PC-9 (cell line): ENCODE measurements at places on chromosomes 4 and X.

DNA sequence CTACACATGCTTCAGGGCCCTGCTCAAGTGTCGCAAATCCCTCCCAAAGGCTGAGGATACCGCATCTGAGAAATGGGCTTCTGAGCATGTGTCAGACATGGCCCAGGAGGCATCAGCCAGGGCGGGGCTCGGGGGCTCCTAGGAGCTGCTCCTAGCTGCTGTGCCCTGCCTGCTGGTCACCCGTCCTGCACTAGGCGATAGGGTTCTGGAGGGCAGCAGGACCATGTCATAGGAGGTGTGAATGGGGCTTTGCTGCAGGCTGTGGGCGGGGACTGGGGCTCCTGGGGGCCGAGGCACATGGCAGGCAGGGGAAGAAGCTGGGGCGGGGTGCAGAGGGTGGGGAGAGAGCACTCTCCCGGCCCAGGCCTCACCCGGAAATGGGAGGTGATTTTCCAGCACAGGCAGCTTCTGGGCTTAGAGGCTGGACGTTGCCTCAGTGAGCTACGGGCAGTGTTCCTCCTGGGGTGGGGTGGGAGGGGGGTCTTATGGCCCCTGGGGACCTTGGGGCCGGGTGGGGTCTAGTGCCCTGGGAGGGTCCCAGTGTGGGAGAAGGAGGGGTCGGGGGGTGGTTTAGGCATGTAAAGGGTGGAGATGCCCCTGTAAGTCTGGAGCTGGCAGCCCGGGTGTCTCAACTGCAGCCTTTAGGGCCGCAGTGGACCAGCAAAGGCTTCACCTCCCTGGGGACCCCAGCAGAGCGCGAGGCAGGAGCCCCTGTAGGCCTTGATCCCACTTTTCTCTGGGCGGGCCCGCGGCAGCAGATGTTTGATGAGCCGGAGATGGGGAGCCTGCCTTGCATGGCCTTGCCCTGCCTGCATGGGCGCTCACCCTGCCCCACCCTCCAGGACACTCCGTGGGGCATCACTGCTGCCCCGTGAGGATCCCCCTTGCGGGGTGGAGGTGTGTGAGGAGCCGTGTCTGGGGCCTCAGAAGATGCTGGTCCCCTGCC, 98.6 kb upstream of the LRPAP1 start:
- DNase-seq: no peak

GRCh38 chr4:65592089-65592488, 78.2 kb downstream of the EPHA5 start:
- DNase-seq: no peak

DNA sequence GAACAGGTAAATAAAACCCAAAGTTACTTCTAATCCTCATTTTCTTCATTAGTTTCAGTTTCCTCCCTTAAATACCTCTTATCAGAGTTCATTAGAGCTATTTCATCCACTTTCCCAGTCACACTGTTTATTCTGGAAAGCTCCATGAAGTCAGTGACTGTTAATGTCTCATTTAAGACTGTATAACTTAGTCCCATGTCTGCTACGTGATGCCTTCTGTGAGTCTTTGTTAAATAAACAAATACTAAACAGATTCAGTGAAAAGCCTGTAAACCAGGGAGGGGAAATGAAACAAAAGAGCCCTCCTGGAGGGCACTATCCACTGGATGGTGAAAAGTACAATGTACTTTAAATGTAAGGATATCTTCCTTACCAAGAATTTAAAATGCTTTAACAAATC, 24.7 kb downstream of the ACE2 start:
- DNase-seq: no peak

GRCh38 chrX:138011468-138011867, 445.5 kb downstream of the ZIC3 start:
- DNase-seq: no peak

DNA sequence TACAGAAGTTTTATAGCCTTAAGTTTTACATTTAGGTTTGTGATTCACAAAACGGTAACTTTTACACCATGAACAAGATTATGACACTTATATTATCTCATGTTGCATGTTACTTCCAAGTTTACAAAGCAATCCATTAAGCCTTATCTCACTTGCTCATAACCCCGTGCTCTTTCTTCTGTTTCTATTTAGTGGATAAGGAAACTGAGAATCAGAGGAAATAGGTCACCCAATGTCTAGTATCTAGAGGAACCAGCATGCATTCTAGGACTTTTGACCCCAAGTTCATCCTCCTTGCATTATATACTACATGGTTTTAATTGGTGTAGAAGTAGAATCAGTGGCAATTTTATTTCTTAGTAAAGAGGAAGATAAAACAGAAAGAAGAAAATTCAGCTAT, 67.0 kb upstream of the ANXA3 start:
- no peak for DNase-seq

DNA sequence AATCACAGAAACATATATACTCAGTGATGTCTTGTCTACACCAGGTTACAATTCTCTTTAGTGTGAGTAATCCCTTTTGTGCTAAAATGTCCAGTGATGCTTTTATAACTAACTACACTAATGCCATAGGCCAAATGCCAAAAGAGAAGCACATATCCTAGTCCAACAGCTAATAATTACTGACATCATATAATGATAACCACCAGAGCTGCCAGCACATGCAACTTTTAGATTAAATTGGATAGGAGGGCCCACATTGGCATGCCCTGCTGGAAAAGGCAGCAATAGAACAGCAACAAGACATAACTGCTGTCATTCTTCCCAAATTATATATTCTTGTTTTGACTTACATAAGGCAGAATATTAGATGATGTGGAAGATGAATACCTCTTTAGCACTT, 238.8 kb downstream of the KCNIP4 start:
- no peak for DNase-seq

DNA sequence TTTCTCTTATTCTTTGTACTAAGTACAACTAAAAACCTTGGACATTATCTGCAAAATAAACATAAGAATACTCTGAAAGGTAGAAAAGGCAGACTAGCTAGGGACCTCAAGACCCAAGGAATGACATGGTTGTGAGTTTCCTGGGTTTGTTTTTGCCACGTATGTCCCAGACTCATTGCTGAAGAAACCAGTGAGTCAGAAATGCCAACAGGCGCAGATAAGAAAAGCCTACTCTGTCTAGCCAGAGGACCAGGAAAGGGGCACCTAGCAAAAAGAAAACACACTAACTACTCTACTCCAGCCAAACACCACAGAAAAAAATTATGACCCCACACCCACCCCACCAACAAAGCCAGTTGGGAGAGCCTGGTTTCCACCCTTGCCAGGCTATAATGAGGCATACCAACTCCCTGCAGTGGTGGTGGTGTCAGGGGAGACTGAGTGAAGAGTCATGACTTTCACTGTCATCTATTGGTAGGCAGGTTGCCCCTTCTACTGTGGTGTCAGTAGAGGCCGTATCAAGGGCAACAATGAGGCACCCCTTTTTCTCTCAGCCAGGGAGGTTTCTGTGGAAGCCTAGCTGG, 10.9 kb downstream of the MTMR1 start:
- DNase-seq: no peak

- no peak for DNase-seq
Measured at GRCh38 chrX:39705290-39705689, 392.5 kb downstream of the BCOR start.

DNA sequence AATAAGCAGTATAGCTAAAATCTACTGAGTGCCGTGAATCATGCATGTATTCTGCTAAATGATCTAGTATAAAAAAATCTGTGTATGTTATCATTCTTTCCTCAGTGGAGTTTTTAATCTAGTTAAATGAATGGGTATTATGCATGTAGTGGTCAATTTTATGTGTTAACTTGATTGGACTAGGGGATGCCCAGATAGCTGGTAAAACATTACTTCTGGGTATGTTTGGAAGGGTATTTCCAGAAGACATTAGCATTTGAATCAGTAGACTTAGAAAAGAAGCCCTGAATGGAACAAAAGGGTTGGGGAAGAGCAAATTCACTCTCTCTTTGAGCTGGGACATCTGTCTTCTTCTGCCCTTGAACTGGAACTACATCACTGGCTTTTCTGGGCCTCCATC, 34.5 kb upstream of the SPRY1 start:
- DNase-seq: no peak

GRCh38 chrX:38561951-38562719, 793 bp downstream of the TSPAN7 start:
- no peak for DNase-seq

DNA sequence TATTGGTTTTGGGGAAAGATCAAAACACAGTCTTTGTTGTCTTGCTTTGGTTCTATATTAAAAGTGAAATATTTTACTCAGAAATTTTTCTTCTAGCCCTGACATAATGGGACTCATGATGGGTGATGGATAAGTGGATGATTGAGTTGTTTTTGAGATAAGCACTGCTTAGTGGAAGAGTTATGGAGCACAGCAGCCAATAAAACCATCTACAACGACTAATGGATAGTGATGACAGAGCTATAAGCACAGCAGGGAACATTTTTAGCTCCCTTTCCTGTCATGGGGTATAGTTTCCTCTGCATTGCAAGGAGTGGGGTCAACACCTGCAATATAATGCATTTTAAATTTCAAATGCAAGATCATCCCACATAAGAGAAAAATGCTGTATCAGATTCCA, 812.4 kb downstream of the STPG2 start:
- no peak for DNase-seq

DNA sequence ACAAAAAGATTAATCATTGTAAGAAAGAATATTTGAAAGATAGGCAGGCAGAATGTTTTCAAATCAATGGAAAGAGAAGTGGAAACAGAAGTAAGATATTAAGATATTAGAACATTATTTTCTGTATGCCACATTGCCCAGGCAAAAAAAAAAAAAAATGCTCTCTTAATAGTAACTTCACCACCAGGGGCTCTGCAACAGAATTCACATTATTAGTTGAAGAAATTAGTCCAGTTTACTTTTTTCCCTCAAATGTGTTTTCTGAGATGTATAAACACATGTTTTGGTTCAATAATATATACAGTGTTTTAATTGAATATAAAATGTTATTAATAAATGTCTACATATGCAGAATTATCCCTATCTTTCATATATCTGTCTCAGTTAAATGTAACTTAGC, 78.0 kb upstream of the ADAD1 start:
- DNase-seq: no peak

DNA sequence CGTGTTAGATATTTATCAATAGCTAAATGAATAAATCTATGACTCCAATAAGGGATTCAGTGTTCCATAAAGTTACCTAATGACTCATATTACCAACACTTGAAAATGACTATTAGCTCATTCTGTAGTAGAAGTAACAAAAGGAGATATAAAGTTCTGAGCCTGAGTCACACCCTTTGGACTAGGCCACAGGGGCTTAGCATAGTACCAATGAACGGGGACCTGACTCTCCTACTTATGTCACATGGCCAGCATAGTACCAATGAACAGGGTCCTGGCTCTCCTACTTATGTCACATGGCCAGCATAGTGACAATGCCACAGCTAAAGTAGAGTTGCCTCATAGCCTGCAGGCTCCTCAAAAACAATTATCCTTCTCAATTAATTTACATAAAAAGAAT, 43.7 kb downstream of the MAGEB16 start:
- DNase-seq: no peak

DNA sequence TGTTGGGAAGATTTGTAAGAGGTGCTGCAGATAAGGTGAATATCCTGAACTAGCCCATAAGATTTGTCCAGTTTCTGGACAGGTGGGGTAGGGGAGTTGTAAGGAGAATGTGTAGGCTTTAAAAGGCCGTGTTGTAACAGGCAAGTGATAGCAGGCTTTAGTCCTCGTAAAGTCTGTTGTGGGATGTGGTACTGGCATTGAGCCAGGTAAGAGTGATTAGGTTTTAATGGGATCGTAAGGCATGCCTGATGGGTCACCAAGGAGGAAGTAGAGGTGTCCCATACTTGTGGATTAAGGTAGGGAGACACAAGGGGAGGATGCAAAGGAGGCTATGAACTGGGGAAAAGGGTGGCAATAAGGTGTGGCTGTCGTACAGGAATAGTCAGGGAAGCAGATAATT, 256.9 kb upstream of the DKK2 start:
- DNase-seq: no peak

- DNase-seq: no peak
Measured at GRCh38 chr4:101850698-101851097, 60.2 kb downstream of the BANK1 start.

GRCh38 chr4:172546782-172547181, 621.8 kb upstream of the GALNT7 start:
- no peak for DNase-seq

- DNase-seq: no peak
Measured at GRCh38 chrX:16039363-16039762, 84.0 kb upstream of the GRPR start.

GRCh38 chr4:5374592-5374991, 323.3 kb downstream of the STK32B start:
- no peak for DNase-seq

- no peak for DNase-seq
Measured at GRCh38 chrX:50726296-50726695, 87.7 kb downstream of the SHROOM4 start.

DNA sequence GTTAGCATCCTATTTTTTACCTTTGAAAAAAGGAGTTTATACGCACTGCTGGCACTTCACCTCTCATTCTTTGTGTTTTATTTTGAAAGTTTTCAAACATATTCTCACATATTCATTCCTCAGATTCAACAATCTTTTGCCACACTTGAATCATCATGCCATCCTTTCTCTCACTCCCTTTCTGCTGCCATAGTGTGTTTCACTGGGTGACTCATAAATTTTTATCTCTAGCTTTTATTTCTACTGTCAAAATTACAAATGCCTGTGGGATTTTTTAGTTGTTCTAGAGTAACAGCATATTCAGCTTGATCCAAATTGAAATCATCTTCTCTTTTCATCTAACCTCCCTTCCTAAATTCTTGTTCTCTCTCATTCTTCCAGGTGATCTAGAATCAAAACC, 28.0 kb downstream of the MFSD8 start:
- no peak for DNase-seq

GRCh38 chr4:176376032-176376614, 56.4 kb downstream of the SPCS3 start:
- no peak for DNase-seq

GRCh38 chr4:115152081-115152480, 38.7 kb upstream of the NDST4 start:
- DNase-seq: no peak

GRCh38 chr4:123406872-123407271, 10.3 kb downstream of the SPRY1 start:
- no peak for DNase-seq

- DNase-seq: peak; percentile 32
Measured at GRCh38 chrX:41912923-41913322, 10.4 kb downstream of the CASK start.

GRCh38 chrX:15150586-15150985, 119.3 kb downstream of the ASB9 start:
- no peak for DNase-seq

GRCh38 chr4:87081826-87082225, 138.6 kb downstream of the KLHL8 start:
- no peak for DNase-seq

DNA sequence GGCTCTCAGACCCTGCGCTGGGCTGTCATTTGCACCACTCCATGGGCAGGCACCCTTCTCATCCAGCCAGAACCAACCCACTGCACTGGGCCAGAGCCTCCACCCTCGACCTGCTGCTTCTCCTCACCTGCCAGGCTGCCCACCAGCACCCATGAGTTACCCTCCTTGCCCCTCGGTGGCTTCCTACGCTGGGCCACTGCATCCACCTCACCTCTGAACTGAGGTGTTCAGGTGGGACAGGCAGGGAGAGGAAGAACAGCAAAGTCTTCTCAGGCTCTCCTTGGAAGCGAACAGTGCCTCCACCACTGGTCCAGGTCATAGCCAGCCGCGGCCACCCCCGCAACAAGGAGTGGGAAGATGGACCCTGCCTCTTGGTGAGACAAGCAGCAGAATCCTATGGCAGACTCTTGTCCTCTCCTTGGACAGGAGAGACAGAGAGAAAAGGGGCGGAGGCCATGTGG, 32.4 kb upstream of the HMX1 start:
- no peak for DNase-seq

- no peak for DNase-seq
Measured at GRCh38 chr4:174702979-174703478, 126.0 kb downstream of the GLRA3 start.
